Upper lobe of left lung (tissue), 6 donors: ENCODE measurements at places on chromosomes 1 and 21.

- no peak for DNase-seq
Observed at GRCh38 chr1:229856009-229856650, 210.9 kb upstream of the GALNT2 start.

GRCh38 chr1:76115171-76115570 is 40.6 kb downstream of the ST6GALNAC3 start:
- DNase-seq, result no peak

DNA sequence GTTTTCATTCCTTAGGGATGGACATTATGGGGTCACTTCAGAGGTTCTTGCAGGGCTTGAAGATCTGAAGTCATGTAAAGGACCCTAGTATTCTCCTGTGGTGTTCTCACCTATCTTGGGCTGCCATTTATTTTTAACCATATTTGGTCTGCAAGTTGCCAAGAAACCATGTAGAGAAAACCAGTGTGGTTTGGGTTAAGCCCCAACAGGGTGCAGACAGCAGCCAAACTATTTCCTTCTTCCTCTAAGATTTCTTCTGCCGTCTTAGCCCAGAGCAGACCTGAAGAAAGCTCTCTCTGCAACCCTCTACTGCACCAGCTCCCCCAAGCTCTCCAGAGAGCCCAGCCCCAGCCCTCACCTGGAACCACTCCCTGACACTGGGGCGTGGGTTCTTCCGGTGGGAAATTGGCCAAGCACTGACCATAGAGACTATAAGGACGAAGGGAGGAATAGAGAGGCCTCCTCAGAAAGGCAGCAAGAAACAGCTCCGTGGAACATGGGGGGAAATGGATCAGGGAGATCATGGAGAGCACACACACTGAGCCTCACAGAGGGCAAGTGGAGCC is 136.6 kb downstream of the SYF2 start:
- no peak for DNase-seq

GRCh38 chr1:154342132-154342531 is 16.8 kb downstream of the ATP8B2 start:
- no peak for DNase-seq

DNA sequence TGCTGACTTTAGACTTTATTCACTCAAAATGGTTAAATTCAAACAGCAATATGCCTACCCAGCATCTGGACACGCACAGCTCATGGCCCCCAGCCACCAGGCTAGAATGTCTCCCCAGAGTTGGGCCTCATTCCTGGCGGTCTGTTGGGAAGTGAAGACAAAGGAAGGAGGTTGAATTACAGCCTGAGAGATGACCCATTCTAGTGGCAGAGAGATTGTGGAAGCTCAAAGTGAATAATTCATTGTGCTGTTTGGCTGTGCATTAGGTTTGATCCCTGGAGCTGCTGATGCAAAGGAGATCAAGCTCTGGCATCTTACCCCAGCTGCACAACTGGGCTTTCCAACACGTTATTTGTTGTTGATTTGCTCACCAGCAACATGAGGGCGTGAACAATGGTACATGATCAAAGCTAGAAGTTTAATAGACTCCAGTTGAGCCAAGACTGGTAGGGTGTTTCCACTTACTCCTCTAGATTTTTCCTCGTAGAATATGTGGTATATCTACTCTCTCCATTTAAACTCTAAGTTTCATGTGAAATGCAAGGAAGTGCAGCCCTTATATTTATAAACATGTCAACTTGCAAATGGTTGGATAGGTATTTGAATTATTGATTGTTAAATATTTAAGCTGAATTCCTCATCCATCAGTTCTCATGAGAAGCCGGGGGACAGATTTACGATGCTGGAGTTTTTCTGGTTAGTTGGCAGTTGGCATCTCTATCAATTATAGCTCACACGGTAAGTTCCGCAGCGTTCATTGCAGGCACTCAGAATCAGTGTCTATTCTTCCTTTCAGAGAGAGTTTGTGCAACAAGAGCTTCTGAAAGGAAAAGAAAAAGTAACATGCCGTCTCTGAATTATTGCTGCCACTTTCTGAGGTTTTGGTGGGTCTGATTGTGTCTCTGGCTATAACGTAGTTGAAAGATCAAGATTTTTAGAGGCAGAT is 222.7 kb downstream of the TM2D1 start:
- no peak for DNase-seq
